ENCODE measurements at places on chromosomes 5 and 9.

- DNase-seq, result no peak
Observed at GRCh38 chr5:10734037-10734709, 26.9 kb downstream of the DAP start.

DNA sequence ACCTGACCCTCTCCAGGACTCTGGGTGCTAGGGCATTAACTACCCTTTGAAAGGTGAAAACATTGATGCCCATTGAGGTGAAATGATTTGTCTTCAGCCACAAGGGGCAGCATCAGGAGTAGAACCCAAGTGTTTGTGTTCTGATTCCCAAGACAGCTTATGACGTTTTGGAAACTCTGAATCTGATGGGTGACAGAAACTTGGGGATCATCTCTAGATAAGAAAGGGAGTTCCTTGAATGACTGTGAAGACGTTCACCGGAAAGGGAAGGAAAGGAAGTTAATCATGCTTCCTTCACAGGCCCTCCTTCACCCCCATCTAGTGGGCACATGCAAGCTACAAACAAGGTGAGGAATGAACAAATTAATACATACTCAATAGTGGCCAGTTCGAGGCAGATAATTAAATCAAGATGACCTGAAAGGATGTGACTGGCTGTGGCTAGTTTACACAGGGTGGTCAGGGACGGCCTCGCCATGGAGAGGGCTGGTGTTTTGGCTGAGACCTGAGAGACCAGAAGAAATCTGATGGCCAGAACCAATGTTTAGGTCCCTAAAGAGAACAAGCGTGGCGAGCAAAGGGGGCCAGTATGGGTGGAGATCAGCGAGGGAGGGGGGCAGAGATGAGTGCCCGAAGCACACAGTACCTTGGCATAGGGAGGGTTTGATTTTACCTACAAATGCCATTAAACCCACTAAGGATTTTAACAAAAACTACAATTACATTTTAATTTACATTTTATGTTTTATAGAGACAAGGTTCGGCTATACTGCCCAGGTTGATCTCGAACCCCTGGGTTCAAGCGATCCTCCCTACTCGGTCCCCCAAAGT, 937 bp upstream of the SLC26A2 start:
- no peak for DNase-seq

GRCh38 chr9:6506571-6506970, 93.6 kb downstream of the UHRF2 start:
- DNase-seq, result no peak

GRCh38 chr5:66322786-66323528, 178.9 kb downstream of the SREK1 start:
- no peak for DNase-seq

- no peak for DNase-seq
Observed at GRCh38 chr5:138837160-138837559, 38.0 kb downstream of the LRRTM2 start.

Measured in activated effector memory CD4-positive, alpha-beta T cell treated with Interleukin-2 at 50 U/mL for 16 hours (primary cell).